ENCODE measurements at places on chromosomes 5 and 9.

- DNase-seq, result no peak
Measured at GRCh38 chr9:109442716-109443115, 55.4 kb downstream of the PTPN3 start.

- no peak for DNase-seq
Measured at GRCh38 chr9:132630811-132631210, 39.0 kb downstream of the DDX31 start.

- DNase-seq, result no peak
Measured at GRCh38 chr5:16536818-16537217, 71.2 kb upstream of the ZNF622 start.

DNA sequence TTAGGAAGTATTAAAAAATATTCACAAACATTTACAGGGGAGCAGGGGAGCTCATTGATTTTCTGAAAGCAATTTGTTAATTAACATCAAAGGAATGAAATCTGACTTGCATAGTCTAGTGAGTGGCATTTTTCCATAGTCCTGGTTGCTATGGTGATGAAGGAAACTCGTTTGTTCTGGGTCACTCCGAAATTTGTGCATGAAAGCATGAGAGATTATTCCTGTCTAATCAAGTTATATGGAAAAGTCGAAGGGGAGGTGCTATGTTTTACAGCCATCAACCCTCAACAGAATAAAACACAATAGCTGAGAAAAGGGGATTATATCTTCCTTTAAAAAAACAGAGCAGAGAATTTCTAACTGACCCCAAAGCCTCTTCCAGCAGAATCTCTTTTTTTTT is 1495.7 kb upstream of the WWC1 start:
- DNase-seq, result no peak

GRCh38 chr5:81579262-81579924 is 171.5 kb downstream of the SSBP2 start:
- peak; percentile 8 for DNase-seq

Data from NCI-H510A treated with DMSO at 0.1 percent for 48 hours (cell line).